ENCODE measurements at places on chromosomes 11 and 22. TPM values are rescaled to one million over a fixed set of nuclear protein-coding genes. Genes with fewer than 3 reads are reported as not detected.

- peaks cover 14% of the 10 kb centered on the region for H3K27me3 ChIP-seq
- no peak overlapping the region for H3K27ac ChIP-seq
- ATAC-seq, result no peak
These were observed 67.2 kb downstream of the MYO7A start for GRCh38 chr11:77195071-77195755.

CASP12 gene
- 2.0 TPM for total RNA-seq

GRCh38 chr11:36485298-36486002, 24.6 kb downstream of the TRAF6 start:
- H3K4me1 ChIP-seq, result no peaks in the 10 kb centered on the region
- no peak overlapping the region for H3K4me3 ChIP-seq
- H3K36me3 ChIP-seq, result peaks cover 74% of the 10 kb centered on the region
- no peaks in the 10 kb centered on the region for H3K27me3 ChIP-seq

DNA sequence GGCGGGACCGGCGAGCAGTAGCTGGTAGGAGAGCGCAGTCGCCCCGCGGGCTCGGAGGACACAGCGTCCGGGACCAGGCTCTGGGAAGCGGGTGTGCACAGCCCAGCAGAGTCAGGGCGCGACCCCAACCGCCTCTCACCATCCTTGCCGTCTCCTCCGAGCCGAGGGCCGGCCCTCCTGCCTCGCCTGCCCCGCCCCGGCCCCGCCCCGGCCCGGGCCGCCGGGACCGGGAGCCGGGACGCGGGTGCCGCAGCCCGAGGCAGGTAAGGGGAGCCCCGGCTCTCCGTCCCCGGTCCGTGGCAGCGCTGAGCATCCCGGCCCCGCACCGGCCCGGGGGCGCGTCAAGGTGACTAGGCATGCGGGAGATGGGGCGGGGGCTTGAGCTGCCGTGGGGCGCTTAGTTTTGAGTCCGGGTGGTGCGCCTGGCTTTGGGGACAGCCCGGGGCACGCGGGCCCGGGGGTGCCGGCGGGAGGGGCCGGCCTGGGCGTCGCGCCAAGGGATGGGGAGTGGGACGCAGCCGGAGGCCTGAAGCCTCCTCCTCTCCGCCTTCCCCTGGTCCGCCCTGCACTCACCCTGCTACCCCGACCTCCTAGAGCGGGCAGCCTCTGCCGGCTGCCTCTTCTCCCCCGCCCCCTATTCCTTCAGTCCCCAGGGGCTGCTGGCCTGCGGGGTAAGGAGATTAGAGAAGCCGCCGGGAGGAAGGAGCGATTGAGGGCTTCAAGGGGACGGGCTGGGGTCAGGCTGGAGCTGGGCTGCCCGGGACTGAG, at the start of gene ABCG4:
TSS of gene ABCG4 (plus strand) at position 35 of the 768 bp plus-strand sequence. CDS start 914 bp downstream, outside the sequence.
- ATAC-seq, result peak; percentile 51
- H3K27me3 ChIP-seq, result peaks cover 23% of the 10 kb centered on the region
- H3K4me3 ChIP-seq, result peak within 1 kb of the TSS; percentile 32

- no peaks in the 10 kb centered on the region for H3K36me3 ChIP-seq
- no peaks in the 10 kb centered on the region for H3K4me1 ChIP-seq
- no peak overlapping the region for H3K4me3 ChIP-seq
- ATAC-seq, result no peak
These were observed 25.1 kb downstream of the B3GAT1 start for GRCh38 chr11:134386945-134387344.

DNA sequence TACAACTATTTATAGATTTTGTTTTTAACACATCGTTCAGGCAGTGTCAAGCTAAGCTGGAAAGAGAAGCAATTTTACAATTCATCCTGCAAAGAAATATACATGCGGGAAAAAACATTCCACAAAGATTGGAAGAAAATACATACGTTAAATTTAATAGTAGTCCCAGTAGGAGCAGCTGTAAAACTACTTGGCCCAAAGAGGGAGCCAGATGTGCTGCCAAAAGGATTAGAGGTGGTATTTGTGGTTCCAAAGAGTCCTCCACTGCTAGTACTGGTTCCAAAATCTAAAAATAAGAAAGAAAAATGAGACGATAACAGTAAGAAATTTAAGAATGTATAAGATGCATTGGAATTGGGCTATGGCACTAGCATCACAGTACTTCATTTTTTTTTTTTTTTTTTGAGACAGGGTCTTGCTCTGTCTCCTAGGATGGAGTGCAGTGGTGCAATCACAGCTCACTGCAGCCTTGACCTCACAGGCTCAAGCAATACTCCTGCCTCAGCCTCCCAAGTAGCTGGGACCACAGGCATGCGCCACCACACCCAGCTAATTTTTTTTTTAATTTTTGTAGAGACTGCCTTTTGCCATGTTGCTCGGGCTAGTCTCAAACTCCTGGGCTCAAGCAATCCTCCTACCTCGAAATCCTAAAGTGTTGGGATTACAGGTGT, 21.5 kb downstream of the NUP98 start:
- ATAC-seq, result no peak

DNA sequence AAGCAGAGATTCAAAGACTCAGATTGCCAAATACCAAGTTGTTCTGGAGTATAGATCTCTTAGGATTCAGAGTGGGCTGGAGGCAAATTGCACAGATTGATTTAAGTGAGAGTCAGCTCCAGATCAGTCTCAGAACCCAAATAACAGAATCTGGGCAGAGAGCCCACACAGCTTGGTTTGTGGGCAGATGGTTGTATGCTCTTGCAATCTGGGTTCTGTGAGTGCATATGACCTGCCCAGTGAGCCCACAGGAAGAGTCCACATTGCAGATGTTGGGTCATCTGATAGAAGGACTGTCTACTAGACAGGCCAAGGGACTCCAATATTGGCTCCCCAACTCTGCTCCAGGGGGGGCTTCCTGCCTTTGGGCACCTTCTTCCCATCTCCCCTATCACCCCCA, 65.9 kb downstream of the ADAMTS15 start:
- H3K27me3 ChIP-seq, result no peaks in the 10 kb centered on the region
- H3K4me1 ChIP-seq, result peaks cover 37% of the 10 kb centered on the region
- no peak for ATAC-seq
- no peaks in the 10 kb centered on the region for H3K36me3 ChIP-seq

DNA sequence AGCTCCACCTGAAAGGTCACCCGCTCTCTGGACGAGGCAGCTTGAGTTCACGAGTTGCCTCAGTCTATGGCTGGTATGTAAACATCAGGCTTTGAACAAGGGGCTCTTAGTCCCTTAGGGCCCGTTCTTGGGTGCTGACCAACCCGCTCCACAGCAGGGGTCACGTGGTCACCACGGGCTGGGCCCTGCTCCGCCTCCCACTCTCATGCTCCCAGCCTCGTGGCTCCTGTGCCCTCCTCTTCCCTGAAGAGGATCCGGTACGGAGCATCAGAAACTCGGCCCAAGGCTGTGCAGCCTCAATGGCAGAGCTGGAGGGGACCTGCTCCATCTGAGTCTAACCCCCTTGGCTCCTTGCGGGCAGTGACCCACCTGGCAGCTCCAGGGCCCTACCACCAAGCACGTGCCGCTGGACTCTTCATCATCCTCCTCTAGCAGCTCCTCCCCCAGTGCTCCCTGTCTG, 54.2 kb upstream of the TTLL12 start:
- no peak for ATAC-seq
- H3K27me3 ChIP-seq, result no peaks in the 10 kb centered on the region
- no peaks in the 10 kb centered on the region for H3K36me3 ChIP-seq
- no peak overlapping the region for H3K4me3 ChIP-seq
- H3K4me1 ChIP-seq, result no peaks in the 10 kb centered on the region
- no peak overlapping the region for H3K27ac ChIP-seq

DNA sequence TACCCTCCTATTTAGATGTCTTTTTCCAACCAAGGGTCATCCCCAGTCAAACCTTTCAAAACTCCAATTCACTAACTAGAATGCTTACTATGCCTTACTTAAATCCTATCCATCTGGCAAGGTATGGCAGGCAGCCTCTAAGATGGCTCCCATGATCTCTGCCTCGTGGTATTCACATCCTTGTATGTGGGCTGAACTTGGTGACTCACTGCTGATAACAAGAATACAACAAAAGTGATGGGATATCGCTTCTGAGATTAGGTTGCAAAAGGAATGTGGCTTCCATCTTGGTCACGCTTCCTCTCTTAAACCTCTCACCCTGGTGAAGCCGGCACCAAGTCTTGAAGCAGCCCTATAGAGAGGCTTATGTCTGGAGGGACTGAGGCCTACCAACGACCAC, 29.6 kb upstream of the UPB1 start:
- peaks cover 12% of the 10 kb centered on the region for H3K4me1 ChIP-seq
- no peaks in the 10 kb centered on the region for H3K27me3 ChIP-seq
- no peaks in the 10 kb centered on the region for H3K36me3 ChIP-seq
- no peak overlapping the region for H3K27ac ChIP-seq

SSH3 gene
- total RNA-seq, result 41.1 TPM

DNA sequence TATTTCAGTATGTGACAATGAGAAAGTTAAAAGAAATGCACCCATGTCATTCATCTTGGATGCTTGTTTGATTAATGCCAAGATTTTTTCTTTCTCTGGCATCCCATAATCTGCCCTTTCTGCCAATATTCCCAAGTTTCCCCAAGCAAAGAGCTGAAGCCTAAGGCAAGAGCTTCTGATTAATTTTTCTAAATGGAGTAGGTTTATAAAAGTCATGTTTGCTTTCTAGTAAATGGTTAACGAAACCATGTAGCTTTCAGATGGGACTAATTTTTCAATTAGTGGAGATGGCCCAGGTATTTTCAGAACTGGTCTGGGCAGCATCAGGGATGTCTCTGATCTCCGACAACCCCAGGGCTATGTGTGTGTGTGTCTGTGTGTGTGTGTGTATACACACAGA, 55.3 kb downstream of the LRRC4C start:
- H3K4me3 ChIP-seq, result no peak overlapping the region
- no peak for ATAC-seq
- H3K4me1 ChIP-seq, result no peaks in the 10 kb centered on the region
- no peak overlapping the region for H3K27ac ChIP-seq
- H3K27me3 ChIP-seq, result no peaks in the 10 kb centered on the region
